Endothelial cell (in vitro differentiated cells): ENCODE measurements at places on chromosomes 13 and 19. TPM values are rescaled to one million over a fixed set of nuclear protein-coding genes. Genes with fewer than 3 reads are reported as not detected.
A peak's percentile ranks its signal among the peaks of the same experiment; 100 is the strongest.

GRCh38 chr19:10752237-10752912 lies 34.5 kb downstream of the DNM2 start:
- H3K36me3 ChIP-seq: no peaks in the 10 kb centered on the region
- peaks cover 17% of the 10 kb centered on the region for H3K27me3 ChIP-seq
- H3K27ac ChIP-seq: peak overlapping the region; percentile 98
- peaks cover 35% of the 10 kb centered on the region for H3K4me1 ChIP-seq
- peak overlapping the region; percentile 26 for H3K4me3 ChIP-seq
- no peak for DNase-seq

DNA sequence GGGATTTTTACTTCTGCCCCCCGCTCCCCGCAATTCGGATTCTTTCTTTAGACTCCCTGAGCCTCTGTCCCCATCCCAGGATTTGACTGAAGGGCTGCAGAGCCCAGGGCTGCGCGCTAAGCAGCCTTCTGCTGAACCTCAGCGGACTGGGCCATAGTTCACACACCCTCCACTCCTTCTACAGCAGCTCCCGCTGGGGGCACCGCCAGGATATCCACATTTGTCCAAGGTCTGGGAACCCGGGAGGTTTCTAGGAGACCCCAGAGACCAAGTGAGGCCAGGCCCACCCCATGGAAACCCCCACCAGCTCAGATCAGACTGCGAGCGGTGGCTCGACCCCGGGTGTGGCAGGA lies 463.3 kb downstream of the ITGBL1 start:
- no peak overlapping the region for H3K4me3 ChIP-seq
- H3K27me3 ChIP-seq: peaks cover 20% of the 10 kb centered on the region
- no peak for DNase-seq
- no peaks in the 10 kb centered on the region for H3K36me3 ChIP-seq
- no peak overlapping the region for H3K27ac ChIP-seq

Gene SWSAP1
- total RNA-seq: 3.3 TPM

DNA sequence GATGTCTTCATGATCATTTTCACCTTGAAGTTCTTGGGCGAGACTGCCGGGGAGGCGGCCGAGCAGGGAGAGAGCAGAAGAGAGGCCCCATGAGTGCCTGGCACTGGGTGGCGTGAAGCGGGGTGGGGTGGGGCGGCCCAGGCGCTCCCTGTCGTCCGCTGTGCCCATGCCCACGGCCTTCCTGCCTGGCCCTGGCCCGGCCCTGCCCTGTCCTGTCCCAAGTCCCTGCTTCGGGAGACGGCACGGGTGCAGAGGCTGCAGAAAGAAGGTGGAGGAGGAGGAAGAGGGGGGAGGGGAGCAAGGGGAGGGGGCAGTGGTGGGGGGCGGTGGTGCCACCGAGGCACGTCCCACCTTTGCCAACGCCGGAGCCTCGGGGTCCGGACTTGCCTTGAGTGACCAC lies 118.4 kb downstream of the PTPRS start:
- DNase-seq: no peak
- peaks cover 36% of the 10 kb centered on the region for H3K36me3 ChIP-seq
- H3K4me3 ChIP-seq: peak overlapping the region; percentile 22
- H3K4me1 ChIP-seq: no peaks in the 10 kb centered on the region
- H3K27me3 ChIP-seq: peaks cover 8% of the 10 kb centered on the region

DNA sequence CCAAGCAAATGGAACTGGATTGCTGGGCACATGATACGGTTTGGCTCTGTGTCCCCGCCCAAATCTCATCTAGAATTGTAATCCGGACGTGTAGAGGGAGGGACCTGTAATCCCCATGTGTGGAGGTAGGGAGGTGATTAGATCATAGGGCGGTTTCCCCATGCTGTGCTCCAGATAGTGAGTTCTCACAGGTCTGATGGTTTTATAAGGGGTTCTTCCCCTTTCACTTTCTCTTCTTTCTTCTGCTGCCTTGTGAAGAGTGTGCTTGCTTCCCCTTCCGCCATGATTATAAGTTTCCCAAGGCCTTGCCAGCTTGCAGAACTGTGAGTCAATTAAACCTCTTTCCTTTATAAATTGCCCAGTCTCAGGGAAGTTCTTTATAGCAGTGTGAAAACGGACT lies 32.6 kb upstream of the MTIF3 start:
- H3K27me3 ChIP-seq: no peaks in the 10 kb centered on the region
- H3K4me3 ChIP-seq: no peak overlapping the region
- H3K27ac ChIP-seq: no peak overlapping the region
